Left cardiac atrium (tissue), 4 donors: ENCODE measurements at places on chromosomes 16 and 17. TPM values are rescaled to one million over a fixed set of nuclear protein-coding genes. Genes with fewer than 3 reads are reported as not detected.
A peak's percentile ranks its signal among the peaks of the same experiment; 100 is the strongest.

- no peak for DNase-seq
Observed at GRCh38 chr16:30581457-30581856, 4.0 kb downstream of the ZNF785 start.

DNA sequence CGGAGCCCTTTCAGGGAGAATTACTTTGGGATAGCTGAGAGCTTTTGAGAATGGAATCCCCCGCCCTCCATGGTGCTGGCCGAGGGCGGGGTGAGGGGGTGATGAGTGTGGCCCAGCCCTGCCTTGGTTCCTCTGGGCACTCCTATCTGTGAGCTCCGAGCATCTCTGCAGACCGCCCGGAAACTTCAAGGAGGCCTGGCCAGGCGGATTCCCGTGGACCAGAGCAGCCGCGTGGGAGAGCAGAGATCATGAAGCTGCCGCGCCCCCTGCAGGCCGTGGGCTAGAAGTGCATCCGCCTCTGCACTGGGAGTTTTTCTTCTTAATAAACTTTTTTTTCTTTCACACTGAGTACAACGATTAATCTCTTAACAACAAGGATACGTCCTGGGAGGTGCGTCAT, 392.9 kb upstream of the EEF2KMT start:
- peak; percentile 27 for DNase-seq

DNA sequence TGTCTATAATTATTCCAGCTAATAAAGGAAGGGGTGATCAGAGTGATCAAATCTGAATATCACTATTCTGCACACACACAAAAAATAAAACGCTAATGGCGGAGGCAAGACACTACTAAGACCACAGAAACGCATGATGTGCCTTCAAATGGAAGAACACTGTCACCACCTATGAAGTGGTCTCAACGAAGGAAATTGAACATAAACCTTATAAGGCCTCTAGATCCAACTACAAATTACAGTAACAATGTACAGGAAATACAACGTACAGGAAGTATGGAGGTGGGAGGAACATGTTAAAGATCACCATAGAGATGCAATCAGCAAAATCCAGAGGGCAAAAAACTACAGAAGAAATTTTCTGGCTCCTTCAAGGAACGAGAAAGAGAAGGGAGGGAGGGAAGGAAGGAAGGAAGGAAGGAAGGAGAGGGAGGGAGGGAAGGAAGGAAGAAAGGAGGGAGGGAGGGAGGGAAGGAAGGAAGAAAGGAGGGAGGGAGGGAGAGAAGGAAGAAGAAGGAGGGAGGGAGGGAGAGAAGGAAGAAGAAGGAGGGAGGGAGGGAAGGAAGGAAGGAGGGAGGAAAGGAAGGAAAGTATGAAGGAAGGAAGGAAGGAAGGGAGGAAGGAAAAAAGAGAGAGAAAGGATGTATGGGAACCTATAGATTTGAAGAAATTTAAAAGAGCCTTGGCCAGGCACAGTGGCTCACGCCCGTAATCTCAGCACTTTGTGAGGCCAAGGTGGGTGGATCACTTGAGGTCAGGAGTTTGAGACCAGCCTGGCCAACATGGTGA, 3.1 kb upstream of the SGCA start:
- no peak for DNase-seq

- DNase-seq = no peak
Observed at GRCh38 chr17:76893623-76894334, 25.6 kb downstream of the MGAT5B start.

DNA sequence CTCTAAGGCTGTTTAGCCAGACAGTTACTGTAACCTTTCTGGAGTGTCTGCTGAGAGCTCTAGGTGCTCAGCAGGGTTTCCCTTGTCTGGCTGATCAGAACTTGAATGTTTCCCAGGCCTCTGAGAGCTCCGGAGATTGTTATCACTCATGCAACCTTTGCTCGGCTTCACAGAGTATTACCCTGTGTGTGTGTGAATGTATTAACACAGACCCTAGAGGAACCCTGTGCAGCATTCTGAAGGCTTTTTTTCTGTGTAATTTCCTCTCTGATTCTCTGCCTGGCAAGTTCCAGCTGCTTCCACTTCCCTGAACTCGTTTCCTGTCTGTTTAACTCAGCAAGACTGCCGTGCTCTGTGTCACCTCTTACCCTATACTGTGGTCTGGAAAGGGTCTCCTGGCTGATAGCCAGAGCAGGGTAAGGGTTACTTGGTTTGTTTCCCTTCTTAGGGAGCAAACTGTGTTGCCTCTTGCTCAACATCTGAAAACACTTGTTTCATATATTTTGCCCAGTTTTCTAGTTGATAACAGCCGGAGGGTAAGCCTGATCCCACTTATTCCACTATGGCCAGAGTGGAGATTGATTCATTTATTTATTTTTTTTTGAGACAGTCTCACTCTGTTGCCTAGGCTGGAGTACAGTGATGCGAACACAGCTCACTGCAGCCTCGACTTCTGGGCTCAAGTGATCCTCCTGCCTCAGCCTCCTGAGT, 21.7 kb downstream of the PRMT7 start:
- DNase-seq = no peak

- no peak for DNase-seq
Observed at GRCh38 chr16:9976601-9977000, 205.6 kb downstream of the GRIN2A start.

GRCh38 chr17:33137426-33137825, 145.8 kb downstream of the SPACA3 start:
- no peak for DNase-seq

- no peak for DNase-seq
Observed at GRCh38 chr17:22703786-22704441, 1011.6 kb downstream of the KCNJ18 start.

GRCh38 chr16:63005356-63005755, 969.1 kb upstream of the CDH8 start:
- no peak for DNase-seq

DNA sequence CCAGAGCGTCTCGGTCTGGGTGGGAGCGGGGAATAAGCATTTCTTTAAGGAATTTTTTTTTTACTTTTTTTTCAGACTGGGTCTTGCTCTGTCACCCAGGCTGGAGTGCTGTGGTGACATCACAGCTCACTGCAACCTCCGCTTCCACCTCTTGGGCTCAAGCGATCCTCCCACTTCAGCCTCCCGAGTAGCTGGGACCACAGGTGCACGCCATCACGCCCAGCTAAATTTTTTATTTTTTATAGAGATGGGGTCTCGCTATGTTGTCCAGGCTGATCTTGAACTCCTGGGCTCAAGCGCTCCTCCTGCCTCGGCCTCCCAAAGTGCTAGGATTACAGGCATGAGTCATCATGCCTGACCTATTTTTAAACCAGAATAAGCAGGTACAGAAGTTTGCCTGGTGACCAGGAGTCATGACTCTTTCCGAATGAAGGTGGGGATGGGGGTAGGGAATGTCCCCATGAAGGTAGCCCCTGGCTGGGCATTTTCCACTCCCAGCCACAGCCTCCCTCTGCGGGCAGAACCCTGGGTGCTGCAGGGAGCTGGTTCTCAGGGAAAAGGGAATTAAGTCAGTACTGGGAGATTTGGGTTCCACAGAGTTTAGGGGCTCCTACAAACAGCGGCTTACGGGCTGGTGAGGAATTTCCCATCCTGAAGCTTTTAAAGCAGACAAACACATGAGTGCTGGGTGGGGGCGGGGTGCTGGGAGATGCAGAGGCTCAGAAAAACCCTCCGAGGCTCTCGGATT, 48.3 kb downstream of the TBC1D16 start:
- DNase-seq = peak; percentile 2

Gene PITPNM3
- total RNA-seq = 3.4 TPM

Gene GRIN2C
- 25.2 TPM for total RNA-seq

Gene PRR11
- total RNA-seq = 2.5 TPM

Gene LPCAT2
- total RNA-seq = 10.8 TPM
